ENCODE measurements at places on chromosomes 1 and 21.

- no peak for DNase-seq
Observed at GRCh38 chr1:200302192-200302920, 107.5 kb downstream of the ZNF281 start.

DNA sequence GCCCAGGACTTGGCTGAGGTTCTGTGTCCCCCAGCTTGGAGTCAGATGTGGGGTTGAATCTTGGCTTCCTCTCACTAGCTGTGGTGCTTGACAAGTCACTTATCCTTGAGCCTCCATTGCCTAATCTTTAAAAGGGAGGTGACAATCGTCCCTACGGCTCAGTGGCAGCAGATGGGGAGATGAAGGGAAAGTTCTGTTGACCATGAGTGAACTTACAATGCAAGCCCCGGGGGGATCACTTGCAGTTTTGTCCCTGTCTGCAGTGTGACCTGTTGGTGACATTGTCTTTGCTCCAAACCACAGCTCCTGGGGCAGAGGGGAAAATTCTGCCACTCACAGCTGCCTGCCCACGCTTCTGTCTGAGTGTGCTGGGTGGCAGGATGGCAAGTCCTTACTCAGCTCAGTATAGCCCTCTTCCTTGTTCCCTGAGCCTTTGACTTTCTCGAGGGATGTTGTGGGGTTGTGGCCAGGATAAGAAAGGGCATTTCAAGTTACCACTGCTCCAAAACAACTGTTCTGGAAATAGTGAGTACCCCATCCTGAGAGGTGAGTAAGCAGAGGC, 1.7 kb downstream of the PCSK9 start:
- no peak for DNase-seq

DNA sequence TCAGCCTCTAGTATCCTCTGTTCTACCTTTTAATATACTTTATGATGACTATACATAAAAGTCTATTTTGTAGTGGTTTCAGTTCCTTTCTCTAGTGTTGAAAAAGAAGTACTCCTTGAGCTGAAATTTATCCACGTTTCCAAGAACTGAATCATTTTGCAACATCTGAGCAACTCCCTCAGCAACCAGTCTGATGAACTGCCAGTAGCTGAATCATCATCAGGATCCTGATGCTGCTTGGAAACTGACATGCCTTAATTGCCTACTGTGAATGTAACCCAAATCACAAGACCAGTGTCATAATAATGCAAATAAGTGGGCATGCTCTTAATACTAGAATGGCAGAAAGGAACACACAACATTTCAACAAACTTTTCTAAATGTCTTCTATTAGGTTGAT, 103.3 kb downstream of the CYYR1 start:
- no peak for DNase-seq

DNA sequence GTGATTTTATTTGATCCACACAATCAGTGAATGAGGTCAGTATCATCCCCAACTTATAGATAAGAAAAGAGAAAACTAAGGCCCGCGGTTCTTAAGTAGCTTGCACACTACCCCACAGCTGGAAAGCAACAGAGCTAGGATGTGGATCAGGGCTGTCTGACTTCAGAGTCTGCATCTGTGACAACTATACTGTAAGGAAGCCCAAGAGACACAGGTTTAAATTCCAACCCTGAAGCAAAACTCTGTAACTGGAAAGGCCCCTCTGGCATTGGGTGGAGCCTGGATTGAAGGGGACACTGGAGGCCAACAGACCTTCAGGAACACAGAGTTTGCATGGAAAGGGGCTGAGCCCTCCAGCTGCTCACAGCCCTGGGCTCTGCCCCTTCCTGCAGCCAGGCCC, 40.2 kb downstream of the LGR6 start:
- DNase-seq, result no peak

DNA sequence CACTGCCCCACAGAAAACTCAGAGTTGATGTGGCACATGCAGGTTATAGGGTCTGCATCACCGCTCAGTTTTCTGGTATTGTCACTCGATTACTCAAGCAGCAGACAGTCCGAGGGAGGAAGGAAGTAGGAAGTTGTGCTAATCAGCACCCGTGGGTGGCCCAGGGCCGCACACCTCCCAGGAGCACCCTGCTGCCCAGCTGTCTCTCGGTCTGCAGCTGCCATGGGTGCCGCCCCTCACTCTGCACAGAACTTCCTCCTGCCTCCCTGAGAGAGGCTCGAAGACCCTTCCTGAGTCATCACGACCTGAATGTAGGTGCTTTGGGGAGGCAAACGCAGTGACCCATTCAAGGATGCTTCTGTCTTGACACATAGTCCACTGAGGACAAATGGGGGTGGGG, 4.2 kb upstream of the TFF3 start:
- no peak for DNase-seq

- no peak for DNase-seq
Observed at GRCh38 chr1:60376196-60376595, 302.6 kb upstream of the C1orf87 start.

DNA sequence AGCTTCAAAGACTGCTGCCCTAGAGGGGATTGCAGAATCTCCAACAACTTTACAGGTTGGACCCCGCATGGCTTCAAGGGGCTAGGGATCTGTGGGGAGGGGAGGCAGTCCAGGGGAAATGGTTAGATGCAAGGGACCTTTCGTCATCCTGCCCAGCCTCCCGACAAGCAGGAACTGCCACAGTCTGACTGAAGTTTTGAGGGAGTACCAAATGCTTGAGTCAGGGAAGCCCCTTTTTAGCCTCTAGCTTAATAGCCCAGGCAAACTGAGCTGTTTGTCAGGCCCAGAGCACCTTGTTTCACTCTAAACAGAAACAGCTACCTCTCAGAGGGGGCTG, 1.1 kb downstream of the TOR3A start:
- DNase-seq, result no peak

- DNase-seq, result no peak
Observed at GRCh38 chr21:15455819-15456462, 273.8 kb upstream of the USP25 start.

All from iPS DF 19.7 (cell line).